Neural progenitor cell (in vitro differentiated cells): ENCODE measurements at places on chromosomes 13 and 19. TPM values are rescaled to one million over a fixed set of nuclear protein-coding genes. Genes with fewer than 3 reads are reported as not detected.

DNA sequence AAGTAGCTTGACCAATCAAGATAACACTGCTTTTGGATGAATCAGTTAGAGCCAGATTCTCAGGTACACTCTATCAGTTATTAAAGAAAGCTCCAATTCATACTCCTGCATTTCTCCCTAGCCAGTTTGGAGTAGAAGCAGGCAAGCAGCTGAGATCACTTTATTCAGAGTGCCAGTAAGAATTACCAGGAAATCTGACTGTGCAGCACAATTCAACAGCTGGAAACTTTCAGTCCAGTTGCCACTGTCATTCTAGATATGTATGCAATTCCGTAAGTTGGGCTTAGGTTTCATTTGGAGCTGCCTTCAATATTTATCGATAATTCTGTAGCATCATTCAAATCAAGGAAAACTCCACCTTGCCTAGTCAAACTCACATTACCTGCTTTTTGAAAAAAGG lies 2625.6 kb upstream of the PCDH20 start:
- H3K4me3 ChIP-seq, result no peak overlapping the region
- no peaks in the 10 kb centered on the region for H3K27me3 ChIP-seq
- no peak for DNase-seq
- H3K4me1 ChIP-seq, result no peaks in the 10 kb centered on the region
- H3K27ac ChIP-seq, result no peak overlapping the region
- no peaks in the 10 kb centered on the region for H3K36me3 ChIP-seq

- no peak overlapping the region for H3K4me3 ChIP-seq
- no peaks in the 10 kb centered on the region for H3K27me3 ChIP-seq
- no peaks in the 10 kb centered on the region for H3K36me3 ChIP-seq
- DNase-seq, result peak; percentile 16
- no peak overlapping the region for H3K27ac ChIP-seq
Measured at GRCh38 chr13:91078093-91078679, 269.3 kb upstream of the MIR17HG start.

DNA sequence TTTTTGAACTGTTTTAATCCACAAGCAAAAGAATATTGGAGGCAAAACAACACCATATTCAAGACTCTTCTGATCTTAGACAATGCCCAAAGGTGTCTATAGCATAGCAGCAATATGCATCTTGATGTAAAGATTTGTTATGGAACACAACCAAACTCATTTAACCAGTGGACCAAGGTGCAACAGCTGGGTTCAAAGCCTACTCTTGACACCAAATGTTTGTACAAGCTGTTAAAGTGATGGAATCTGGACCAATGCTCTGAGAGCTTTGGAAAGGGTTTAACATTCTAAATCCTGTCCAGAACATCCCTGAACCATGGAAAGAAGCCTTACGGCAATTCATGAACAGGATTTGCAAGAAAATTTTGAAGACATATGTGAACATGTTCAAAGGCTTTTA lies 520.0 kb downstream of the GPC6 start:
- H3K36me3 ChIP-seq, result no peaks in the 10 kb centered on the region
- H3K4me1 ChIP-seq, result peaks cover 5% of the 10 kb centered on the region
- DNase-seq, result no peak
- no peaks in the 10 kb centered on the region for H3K27me3 ChIP-seq
- no peak overlapping the region for H3K4me3 ChIP-seq
- no peak overlapping the region for H3K27ac ChIP-seq

Gene PLPP2
- total RNA-seq, result 2.5 TPM in 1 of 2 replicates, not detected in the other

Gene FGF22
- 0.37 TPM in 1 of 2 replicates, not detected in the other for total RNA-seq
